NCI-H2081 (cell line): ENCODE measurements at places on chromosomes 1 and 21.
A peak's percentile ranks its signal among the peaks of the same experiment; 100 is the strongest.

DNA sequence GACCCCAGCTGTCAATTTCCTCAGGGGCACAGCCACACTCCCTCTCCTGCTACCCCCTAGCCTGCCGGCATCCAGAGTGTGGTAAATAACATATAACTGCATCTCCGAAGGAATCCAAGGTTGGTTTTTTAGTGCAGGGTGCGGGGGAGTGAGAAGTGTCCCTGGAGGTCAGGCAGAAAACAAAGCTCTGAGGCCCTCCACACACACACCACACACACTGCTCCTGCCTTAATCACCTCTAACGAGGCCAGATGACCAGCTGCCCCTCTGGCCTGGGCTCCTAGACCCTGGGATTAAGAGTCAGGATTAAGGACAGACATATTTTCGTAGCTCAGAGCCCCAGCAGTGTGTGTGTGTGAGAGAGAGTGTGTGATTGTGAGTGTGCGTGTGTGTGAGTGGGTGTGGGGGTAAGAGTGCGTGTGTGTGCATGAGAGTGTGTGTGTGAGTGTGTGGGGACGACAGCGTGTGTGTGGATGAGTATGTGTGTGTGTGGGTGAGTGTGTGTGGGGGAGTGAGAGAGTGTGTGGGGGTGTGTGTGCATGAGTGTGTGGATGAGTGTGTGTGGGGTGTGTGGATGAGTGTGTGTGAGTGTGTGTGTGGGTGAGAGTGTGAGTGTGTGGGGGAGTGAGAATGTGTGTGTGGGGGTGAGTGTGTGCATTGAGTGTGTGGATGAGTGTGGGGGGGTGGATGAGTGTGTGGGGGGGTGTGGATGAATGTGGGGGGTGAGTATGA, 14.6 kb downstream of the SDC3 start:
- no peak for DNase-seq

DNA sequence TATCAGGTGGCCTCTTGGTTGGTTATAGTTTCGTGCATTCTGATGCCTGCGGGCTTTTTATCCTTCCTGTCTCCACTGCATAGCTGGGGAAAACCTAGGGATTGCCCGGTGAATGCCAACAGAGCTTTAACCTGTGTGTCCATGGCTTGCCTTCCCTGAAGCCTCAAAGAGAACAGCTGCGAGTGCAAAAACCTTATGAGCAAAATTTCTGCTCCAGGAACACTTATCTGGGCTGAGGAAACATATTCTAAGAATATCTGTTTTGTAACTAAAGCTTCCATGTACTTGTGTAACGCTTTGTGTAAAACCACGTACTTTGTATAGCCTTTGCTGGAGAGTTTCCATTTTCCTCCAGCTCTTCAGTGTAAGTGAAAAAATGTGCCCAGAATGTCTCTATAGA, 7.2 kb downstream of the CNST start:
- no peak for DNase-seq

DNA sequence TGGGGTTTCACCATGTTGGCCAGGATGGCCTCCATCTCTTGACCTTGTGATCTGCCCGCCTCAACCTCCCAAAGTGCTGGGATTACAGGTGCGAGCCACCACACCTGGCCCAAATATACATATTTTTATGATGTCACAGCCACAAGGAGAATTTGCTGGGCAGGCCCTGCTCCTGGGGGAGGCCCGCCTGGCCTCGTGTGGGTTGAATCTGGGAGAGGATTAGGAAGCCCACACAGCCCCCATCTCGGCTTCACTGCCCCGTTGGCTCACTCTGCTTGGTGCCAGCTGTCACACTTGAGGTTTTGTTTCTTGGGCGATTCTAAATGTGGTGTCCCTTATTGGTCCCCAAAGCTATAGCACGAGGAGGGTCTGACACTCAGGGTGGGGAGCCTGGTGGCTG, 335.7 kb upstream of the AJAP1 start:
- DNase-seq = no peak

DNA sequence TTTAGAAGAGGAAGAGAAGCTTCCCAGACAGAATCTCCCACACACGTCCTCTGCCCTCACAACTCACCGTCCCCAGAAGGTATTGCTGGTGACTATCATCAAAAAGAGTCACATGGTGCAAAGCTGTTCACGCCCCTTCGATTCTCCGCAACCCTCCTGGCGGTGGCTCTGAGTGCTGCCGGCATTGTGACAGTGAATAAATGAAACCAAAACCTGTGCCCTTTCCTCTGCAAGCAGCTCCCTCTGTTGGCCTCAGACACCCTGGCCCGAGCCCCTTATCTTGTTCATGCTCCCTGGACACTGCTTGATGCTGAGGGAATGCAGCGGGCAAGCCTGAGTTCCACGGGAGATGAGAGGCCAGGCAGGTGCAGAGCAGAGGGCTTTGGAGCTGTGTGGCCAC, 510.3 kb downstream of the NPHP4 start:
- DNase-seq = no peak

- DNase-seq = no peak
These were observed 121.6 kb upstream of the IRF2BP2 start for GRCh38 chr1:234731569-234732085.

GRCh38 chr1:167938080-167938636, 1.3 kb upstream of the MPC2 start:
- peak; percentile 20 for DNase-seq

- no peak for DNase-seq
These were observed 101.5 kb upstream of the TMEM51 start for GRCh38 chr1:15051882-15052528.

GRCh38 chr1:209038316-209038715, 545.2 kb upstream of the CAMK1G start:
- DNase-seq = no peak

- no peak for DNase-seq
These were observed 197.2 kb downstream of the HLX start for GRCh38 chr1:221076391-221076811.

DNA sequence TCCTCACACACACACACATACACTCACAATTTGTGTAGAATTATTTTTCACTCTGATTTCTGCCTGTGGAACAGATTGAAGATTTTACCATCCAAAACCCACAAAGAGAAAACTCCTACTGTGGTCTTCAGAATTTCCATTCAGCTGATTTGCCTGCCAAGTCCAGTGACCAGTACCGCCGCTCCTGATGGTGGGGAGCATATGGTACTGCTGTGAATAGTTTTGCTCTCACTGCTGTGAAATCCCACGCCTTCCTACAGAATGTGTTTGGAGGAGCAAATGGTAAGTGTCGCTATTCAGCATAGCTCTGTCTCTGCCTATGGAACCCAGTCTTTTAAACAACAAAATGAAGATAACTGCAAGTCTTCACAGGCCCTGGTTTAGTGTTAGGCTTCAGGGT, 629.5 kb downstream of the LMO4 start:
- no peak for DNase-seq
